ENCODE measurements at places on chromosomes 6 and 20.

DNA sequence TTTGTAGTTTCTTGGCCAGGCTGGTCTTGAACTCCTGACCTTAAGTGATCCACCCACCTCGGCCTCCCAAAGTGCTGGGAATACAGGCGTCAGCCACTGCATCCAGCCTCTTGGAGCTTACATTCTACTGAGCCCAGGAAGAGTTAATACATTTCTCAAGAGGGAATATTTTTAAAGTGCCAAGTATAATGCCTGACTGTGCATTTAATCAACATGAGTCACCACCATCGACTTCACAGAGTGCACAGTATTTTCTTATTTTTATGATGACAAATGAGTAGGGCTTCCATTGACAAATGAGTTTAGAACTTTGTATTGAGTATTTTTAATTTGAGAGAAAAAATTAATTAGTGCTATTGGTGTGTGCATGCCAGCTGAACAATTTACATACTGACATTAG lies 72.2 kb downstream of the SASH1 start:
- no peak for DNase-seq

GRCh38 chr6:10355115-10355702 lies 59.7 kb downstream of the TFAP2A start:
- no peak for DNase-seq

DNA sequence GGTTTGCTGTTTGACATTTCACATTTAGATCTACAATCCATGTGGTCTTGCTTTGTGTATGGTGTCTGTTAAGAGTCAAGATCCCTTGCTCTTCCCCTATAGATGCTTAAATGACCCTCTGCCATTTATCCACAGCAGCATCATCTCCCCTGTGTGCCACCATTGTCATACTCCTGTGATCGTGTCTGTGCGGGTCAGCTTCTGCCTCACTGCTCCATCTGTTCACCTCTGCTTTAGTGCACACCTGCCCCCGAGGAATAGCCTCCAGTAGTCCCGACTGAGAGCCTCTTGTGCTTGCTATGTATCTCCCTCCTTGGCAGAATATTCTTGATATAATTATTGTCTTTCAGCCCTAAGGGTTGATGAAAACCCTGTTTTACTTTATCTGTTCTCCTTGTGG lies 551.2 kb downstream of the CDH26 start:
- no peak for DNase-seq

DNA sequence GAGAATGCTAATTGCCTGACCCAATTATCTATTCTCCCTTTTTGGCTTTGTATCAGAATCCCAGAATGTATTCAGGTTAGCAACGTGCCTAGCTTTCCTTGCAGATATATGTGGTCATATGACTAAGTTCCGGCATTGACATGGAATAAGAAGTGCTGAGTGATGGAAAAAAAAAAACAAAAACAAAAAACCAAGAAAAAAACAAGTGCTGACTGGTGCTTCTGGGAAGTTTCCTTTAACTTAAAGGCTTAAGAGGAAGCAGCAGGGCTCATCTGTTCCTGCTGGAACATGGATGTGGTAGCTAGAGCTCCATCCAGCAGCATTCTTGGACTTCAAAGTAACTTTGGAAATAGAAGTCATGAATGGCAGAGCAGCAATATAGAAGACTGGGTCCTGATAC lies 10.4 kb upstream of the RPF2 start:
- no peak for DNase-seq
